ENCODE measurements at places on chromosomes 1 and 21.
A peak's percentile ranks its signal among the peaks of the same experiment; 100 is the strongest.

DNA sequence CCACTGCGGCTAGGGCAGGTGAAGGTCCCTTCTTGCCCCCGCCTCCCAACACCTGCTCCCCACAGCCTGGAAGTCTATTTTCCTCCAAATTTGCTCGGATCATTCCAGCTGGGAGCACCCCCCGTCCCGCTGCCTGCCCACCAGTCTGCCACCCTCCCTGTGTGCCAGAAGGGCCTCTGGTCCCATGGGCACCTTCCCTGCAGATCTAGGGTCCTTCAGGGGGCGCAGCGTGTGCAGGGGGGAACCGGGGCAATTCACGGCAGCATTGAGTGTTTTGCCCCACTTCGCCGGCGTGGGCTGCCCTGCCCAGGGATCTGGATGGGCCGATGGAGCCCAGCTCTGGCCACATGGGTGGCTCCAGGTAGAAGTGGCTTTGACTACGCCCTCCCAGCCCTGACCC lies 26.3 kb upstream of the PEX10 start:
- no peak for DNase-seq

DNA sequence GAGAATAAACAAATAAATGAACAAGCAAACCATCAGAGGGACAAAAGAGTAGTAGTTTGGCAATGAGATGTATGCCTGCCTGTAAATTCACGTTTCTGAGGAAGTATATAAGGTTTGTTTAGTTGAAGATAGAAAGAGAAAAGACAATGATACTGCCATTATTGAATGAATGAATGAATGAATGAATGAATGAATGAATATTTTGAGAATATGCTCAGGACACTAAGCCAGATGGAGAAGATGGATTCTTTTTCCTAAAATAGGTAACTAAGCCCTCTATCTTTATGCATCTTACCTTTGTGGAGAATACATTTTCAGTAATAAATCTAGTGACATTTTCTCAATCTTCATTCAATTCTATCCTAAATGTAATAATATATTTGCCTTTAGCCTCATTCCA lies 49.4 kb downstream of the SLC35A3 start:
- no peak for DNase-seq

GRCh38 chr1:6657138-6657537 lies 32.5 kb downstream of the THAP3 start:
- peak; percentile 77 for DNase-seq

GRCh38 chr1:183553331-183553730 lies 36.9 kb downstream of the NCF2 start:
- DNase-seq: no peak

DNA sequence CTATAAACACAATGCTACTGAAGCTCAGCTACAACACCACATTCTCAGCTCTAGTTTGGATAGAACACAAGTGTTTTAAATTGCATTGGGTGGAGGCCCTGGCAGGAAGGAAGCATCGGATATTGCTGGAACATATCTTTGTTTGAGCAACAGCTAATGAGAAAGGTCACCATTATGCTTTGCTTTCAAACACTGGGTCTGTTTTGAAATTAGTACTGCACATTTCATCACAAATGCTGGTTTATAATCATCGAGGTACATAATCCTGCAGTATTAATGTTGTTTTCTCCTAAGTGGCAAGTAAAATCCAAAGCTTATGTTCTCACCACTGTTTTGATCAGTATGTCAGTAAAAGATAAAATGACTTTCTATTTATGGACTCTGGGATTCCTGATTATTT lies 61.5 kb upstream of the ARHGAP29 start:
- no peak for DNase-seq

All from Right ventricle myocardium inferior (tissue), 1 donor.